Astrocyte (in vitro differentiated cells and primary cell): ENCODE measurements at places on chromosomes 5 and 9. TPM values are rescaled to one million over a fixed set of nuclear protein-coding genes. Genes with fewer than 3 reads are reported as not detected.

DNA sequence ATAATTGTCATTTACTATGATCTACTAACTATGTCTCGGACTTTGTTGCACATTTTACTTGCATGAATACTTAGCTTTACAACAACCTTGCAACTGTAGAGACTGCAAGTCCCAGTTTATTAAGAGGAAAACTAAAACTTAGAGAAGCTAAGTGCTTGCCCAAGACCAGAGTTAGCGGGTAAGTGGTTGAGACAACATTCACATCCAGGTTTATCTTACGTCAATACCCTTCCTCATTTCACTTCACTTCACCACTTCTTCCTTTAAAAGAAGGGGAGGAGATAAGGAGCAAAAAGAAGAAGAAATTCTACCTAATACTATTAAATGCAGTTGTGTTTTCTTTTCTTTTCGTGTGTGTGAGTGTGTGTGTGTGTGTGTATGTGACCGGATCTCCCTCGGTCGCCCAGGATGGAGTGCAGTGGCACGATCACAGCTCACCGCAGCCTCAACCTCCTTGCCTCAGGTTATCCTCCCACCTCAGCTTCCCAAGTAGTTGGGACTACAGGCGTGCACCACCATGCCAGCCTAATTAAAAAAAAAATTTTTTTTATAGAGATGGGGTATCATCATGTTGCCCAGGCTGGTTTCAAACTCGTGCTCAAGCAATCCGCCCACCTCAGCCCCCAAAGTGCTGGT is 37.4 kb downstream of the MEGF9 start:
- no peak for DNase-seq
- no peak overlapping the region for H3K4me3 ChIP-seq

GRCh38 chr9:108473209-108474112 is 382.3 kb downstream of the ACTL7B start:
- peak overlapping the region; percentile 35 for H3K27ac ChIP-seq
- H3K27me3 ChIP-seq: no peaks in the 10 kb centered on the region
- DNase-seq: peak; percentile 79
- H3K4me3 ChIP-seq: peak overlapping the region; percentile 7
- peaks cover 53% of the 10 kb centered on the region for H3K4me1 ChIP-seq

GRCh38 chr5:14147210-14147609 is 4.1 kb downstream of the TRIO start:
- no peaks in the 10 kb centered on the region for H3K36me3 ChIP-seq
- DNase-seq: no peak
- H3K4me1 ChIP-seq: peaks cover 53% of the 10 kb centered on the region
- H3K27ac ChIP-seq: peak overlapping the region; percentile 98
- peak overlapping the region; percentile 94 for H3K4me3 ChIP-seq

DNA sequence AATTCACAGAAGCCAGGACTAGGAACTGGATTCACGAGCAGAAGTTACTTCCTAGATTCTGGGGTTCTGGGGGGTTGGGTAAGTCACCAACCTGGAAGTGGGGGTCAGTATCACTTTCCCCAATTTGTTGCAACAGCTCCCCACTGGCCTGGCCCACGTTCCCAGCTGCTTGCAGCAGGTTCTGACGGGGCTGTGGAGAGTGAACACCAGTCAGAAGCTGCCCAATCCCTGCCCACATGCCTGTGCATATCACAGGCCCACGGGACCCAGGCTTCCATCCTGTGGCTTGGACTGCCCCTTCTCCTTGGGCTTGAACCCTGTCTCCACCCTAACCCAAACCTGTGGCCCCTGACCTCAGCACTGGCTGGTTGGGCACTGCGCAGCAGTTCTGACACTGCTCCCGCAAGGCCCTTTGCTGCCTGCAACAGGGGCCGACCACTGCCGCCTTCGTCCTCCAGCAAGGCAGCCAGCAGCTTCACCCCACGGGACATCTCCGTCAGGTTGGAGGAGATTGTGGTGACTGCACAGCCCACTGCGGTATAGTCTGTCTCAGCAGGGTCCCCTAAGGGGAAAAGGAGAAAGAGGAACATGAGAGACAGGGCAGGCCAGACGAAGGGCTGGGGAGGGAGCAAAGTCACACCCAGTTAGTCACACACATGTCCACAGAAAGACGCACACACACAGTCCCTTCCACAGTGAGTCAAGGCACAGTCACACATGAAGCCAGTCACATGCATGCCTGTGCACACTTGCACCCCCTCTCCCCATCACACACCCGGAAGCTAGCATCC is 13.1 kb downstream of the TLN1 start:
- H3K27me3 ChIP-seq: no peaks in the 10 kb centered on the region
- H3K27ac ChIP-seq: no peak overlapping the region
- no peak for DNase-seq
- H3K4me3 ChIP-seq: no peak overlapping the region
- H3K4me1 ChIP-seq: no peaks in the 10 kb centered on the region

DNA sequence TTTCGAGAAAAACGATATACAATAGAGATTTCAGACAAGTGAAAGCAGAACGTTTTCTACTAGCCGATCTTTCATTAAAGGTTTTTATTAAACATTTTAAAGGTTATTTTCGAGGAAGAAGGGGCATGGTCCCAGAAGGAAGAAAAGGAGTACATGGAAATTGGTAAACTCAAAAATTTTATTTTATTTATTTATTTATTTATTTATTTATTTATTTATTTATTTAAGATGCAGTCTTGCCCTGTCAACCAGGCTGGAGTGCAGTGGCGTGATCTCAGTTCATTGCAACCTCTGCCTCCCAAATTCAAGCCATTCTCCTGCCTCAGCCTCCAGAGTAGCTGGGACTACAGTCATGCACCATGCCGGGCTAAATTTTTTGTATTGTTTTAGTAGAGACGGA is 77.4 kb downstream of the RANBP17 start:
- no peak overlapping the region for H3K27ac ChIP-seq
- no peaks in the 10 kb centered on the region for H3K36me3 ChIP-seq
- DNase-seq: no peak
- H3K4me3 ChIP-seq: no peak overlapping the region
- H3K27me3 ChIP-seq: no peaks in the 10 kb centered on the region
- H3K4me1 ChIP-seq: no peaks in the 10 kb centered on the region

DNA sequence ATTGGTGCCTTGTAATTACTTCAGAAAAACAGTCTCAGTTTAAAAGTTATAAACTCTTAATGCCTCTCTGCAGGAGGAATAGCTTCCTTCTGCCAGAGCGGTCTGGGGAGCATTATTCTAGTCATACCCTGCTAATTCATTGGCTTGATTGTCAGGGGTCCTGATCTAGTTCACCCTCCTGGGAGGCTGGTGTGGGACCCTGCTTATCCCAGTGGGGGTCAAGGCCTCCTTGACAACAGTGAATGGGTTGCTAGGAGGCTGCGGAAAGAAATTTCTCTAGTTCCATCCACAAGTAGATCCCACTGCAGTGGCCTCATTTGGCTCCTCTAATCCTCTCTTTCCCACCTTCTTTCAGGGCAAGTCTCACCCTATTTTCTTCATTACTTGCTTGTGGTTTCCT is 105.7 kb downstream of the TMC1 start:
- H3K36me3 ChIP-seq: no peaks in the 10 kb centered on the region
- no peak for DNase-seq
- H3K27ac ChIP-seq: no peak overlapping the region
- no peaks in the 10 kb centered on the region for H3K4me1 ChIP-seq

Gene FOXD4L3
- total RNA-seq: not detected in 2 replicates

Gene JAKMIP2
- 15.1 and 19.3 TPM in 2 replicates for total RNA-seq

Gene PAPPA
- total RNA-seq: 172 and 208 TPM in 2 replicates
